Stimulated activated CD4-positive, alpha-beta T cell treated with anti-CD3 and anti-CD28 coated beads, Interleukin-15, amount 100 ng/mL, for 48 hours (primary cell): ENCODE measurements at places on chromosomes 6 and 20.

- DNase-seq: no peak
These were observed 3.2 kb upstream of the TGM3 start for GRCh38 chr20:2292416-2293110.

DNA sequence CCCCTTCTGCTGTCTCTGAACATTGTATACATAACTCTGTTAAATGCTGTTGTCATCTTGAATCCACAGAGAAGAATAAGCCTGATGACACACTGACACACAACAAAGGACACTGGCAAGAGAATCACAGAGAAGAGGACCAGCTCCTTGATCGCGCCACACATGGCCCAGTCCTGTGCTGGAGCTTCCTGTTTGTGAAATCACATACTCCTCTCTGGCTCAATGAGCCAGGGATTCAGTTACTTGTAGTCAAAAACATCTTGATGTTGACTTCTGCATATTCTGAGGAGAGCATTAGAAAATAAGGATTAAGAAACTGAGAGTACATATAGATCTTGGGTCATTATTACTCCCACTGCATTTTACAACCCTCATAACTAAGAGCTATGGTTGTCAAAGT is 100.1 kb downstream of the EPB41L2 start:
- no peak for DNase-seq

GRCh38 chr20:23923891-23924435 is 44.4 kb upstream of the CST5 start:
- DNase-seq: no peak

DNA sequence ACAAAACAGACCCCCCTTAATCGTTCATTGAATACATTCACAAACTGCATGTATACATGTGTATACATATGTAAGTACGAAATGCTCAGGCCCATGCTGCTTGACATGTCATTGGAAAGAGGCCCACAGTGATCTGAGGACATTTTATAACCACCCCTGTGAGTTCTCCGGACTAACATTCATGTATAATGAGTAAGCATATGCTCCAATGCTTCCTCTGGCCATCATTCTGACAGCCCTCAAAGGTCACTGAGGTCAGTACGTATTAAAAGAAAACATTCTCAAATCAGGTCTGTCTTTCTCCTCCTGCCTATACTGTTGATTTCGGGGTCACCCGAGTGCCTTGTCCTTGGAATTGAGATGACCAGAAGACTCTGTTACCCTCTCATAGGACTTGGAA is 54.9 kb downstream of the TENT5A start:
- no peak for DNase-seq

DNA sequence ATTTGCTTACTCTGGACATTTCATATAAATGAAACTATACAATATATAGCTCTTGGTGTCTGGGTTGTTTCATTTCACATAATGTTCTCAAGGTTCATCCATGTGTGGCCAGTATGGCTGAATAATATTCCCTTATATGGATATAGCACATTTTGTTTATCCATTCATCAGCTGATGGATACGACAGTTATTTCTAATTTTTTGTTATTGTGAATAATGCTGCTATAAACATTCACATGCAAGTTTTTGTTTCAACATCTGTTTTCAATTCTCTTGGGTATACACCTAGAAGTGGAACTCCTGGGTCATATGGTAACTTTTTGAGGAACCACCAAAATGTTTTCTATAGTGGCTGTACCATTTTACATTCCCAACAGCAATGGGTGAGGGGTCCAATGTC is 101.1 kb downstream of the CDK19 start:
- no peak for DNase-seq

DNA sequence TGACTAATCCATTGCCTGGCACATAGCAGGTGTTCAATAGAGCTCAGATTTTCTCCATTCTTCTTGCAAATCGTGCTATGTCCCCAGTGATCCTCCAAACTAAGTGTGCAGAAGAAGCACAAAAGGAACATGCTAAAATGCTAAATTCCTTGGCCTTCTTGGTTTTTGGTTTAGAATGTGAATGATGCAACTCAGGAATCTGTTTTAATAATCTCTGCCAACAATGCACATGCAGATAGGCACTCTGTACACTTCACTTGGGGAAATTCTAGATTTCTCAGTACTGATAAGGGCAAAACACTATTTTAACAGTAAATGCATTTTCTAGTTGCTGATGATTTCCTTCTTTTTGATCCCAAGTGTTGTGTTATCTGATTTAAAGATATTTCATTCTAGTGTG is 35.2 kb downstream of the SLC22A1 start:
- DNase-seq: no peak

GRCh38 chr6:116773886-116774285 is 8.4 kb upstream of the FAM162B start:
- DNase-seq: no peak

DNA sequence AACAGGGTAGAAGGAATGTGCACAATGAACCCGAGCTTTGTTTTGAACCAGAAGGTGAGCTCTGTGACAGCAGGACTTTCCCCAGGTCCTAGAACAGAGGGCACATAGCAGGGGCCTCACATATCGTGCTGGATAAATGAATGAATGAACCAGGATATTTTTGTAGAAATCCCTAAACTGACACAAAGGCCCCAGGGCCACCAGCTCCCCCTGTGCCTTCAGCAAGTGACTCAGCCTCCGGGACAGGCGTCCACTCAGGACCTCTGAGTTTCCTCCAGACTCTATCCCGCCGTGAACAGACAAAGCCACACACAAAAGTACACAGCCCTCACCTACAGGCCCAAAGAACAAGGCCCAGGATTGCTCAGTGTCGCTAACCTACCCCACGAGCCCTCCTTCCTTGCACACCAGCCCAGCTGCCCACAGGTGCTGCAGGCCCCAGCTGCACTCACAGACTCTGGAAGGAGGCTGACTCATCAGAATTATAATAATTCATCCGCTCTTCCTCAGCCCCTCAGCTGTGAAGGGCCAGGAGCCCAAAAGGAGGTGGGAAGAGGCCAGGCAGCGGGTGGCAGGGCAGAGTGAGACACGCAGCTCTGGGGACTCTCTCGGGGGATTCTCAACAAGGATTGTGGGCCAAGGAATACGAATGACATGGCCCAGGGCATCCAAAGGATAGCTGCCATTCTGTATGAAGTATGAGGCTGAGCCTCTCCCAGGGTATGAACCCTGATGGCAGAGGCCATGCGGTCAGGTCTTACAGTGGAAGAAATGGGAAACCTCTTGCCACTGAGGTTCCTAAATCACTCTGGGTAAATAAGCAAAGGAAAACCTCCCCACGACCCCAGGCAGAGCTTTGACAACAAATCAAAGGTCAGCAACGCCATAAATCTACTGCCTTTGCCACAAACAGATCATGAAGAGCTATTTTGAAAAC is 40.9 kb downstream of the SUMO4 start:
- no peak for DNase-seq

DNA sequence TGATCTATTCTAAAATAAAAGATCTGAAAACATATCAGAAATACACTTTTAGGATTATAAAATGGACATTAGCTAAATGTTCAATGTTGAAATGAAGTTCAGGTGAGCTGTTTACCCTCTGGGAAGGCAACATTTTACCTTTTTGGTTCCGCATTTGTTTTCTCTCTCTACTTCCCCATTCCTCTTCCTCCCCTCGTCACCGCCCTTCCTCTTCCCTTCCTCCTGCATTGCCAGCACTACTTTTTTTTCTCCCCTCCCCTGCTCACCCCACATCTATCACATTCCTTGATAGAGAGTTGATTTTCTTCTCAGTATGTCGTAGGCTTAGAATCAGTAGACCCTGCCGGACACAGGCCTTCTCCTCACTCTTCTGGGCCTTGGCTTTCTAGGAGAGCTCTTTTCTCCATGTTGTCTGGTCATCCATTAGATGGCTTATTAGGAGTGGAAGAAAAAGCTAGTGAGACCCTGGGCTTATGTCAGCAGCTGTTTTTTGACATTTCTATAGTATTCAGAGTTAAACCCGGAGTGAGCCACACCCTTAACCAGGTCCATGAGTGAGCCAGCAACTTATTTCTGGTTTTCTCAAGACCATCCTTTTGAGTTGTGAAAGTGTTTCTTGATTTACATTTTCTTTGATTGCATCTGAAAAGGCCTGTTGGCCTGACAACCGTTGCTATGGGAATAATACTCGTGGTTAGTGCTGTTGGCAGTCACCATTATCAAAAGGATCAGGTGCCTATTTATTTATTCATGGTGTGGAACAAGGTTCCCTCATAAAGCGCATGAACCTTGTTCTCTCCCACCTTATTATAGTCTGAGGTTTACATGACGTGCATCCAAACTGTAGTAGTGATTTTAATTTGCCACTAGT is 90.9 kb downstream of the DTD1 start:
- no peak for DNase-seq

DNA sequence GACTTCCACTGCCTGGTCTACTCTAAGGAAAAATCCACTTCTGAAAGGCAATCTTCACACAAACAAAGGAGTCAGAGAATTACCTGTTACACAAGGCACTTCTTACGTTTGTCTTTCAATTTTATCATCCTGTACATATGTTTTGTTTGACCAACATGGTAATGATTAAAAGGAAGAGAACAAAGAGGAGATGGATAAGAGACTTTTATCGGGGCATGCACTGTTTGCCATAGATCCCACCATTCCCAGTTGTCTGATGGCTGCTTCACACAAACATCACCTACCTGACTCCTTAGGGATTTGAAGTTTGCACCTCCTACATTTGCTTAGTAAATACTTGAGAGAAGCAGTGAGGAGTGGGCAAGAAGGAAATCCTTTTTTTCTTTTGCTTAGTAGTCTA is 87.1 kb downstream of the BFSP1 start:
- no peak for DNase-seq

DNA sequence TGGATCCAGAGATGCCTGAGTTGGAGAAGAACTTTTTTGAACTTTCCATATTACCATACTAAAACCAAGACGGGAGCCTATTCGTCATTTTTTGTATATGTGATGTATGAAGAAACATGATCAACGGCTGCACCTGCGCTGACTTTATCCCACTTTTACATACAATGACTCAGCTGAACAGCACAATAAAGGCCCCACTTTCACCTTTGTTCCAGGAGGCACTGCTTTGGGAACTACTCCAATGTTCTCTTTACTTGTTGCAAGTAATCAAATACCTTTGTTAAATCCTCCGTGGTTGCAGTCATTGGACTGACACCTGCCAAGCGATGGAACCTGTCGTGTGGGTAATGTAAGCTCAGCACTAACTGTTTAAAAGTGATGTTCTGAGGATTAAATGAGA is 17.3 kb upstream of the BTN3A2 start:
- DNase-seq: no peak

DNA sequence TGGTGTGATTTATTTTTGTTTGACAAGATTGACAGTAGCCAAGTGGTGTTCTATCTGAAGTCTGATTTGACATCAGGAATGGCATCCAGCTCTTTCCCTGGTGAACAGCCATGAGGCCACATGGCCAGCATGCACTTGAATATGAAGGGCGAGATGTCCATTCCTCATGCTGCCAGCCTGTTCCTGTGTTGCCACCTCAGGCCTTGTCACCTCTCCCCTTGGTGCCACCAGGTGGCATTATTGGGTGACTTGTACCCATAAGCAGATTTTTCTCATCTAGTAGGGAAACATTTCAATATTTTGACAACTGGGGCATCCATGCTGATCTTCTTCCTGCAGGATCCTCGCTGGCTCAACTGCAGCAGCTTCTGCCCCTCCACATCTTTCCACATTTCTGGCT is 199.1 kb downstream of the ERMARD start:
- no peak for DNase-seq

DNA sequence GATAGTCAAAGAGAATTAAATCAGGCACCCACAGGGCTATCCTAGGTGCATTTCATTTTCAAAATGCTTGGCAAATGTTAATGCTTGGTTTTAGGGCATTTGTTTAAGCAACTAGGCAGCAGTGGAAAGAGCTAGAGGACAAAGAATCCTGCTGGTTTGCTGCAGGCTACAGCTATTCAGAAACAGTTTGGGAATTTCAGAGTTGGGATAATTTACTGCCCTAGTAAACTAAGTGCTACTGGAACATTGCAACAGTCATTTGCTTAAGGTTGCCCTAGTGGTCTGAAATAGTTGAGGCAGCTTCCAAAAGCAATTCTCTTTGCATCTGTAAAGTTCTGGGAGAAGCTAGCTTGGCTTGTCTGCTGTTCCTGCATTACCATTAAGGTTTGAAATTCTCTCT is 312.7 kb downstream of the LAMA2 start:
- no peak for DNase-seq

DNA sequence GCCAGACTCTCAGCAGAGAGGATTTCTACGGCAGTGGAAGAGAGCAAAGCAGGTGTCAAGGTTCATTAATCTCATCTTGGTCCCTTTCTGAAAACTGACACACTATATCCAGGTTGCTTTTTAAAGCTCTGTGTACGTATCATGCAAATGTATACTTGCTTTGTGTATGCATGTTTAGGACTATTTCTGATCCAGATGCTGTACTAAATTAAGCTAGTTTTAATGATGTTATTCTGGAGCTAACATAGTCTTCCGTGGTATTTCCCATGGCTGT is 59.2 kb upstream of the SNX9 start:
- DNase-seq: no peak

DNA sequence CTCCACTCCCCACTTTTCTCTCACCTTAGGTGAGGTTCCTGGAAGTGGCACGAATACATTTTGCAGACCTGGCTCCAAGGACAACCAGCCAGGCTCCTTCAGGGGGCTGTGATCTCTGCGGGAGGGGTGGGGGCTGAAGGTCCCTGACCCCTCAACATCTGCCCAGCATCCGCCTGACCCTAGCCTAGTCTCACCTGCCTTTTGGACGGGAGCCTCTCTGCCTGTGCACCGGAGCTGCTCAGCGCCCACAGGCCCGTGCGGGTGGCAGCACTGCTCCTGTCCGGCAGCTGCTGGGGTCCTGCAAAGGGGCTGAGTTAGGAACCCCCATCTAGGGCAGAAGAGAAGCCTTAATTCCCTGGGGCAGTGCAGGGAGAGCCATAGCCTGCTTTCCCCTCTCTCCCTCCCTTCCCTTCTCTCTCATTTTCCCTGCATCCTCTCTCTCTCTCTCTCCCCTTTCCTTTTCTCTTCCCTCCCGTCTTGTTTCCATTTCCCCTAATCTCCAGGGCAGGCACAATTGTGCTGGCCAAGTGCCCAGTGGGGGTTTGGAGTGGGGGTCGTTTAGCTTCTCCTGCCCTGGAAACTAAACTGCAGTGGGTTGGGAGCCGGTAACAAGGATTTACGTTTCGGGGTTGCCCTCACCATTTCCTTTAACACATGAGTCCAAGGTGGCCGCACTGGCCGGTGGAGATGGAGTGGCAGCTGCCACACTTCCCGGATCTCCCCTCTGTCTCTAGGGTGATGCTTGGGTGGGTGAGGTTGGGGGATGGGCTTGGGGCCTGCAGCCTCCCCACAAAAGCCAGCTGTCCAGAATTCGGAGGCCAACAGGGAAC is 54.1 kb downstream of the CTCFL start:
- DNase-seq: no peak

DNA sequence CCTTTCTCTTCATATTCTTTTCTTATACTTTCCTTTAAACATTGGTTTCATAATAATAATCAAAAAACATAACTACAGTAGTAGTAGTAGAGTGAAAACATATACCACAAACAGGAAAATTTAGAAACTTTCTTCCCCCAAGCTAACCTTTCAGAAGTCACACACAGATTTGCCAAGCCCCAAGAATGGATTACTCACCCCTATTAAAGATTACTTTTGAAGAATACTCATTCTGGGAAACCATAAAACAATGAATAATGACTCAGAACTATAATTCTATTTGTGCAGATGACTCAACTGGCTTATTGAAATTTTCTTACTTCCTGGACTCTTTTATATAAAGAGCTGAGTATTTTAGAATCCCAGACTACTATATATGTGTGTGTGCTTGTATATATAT is 119.4 kb upstream of the GJE1 start:
- no peak for DNase-seq
